NCI-H510A (cell line): ENCODE measurements at places on chromosomes 2 and 18.
A peak's percentile ranks its signal among the peaks of the same experiment; 100 is the strongest.

DNA sequence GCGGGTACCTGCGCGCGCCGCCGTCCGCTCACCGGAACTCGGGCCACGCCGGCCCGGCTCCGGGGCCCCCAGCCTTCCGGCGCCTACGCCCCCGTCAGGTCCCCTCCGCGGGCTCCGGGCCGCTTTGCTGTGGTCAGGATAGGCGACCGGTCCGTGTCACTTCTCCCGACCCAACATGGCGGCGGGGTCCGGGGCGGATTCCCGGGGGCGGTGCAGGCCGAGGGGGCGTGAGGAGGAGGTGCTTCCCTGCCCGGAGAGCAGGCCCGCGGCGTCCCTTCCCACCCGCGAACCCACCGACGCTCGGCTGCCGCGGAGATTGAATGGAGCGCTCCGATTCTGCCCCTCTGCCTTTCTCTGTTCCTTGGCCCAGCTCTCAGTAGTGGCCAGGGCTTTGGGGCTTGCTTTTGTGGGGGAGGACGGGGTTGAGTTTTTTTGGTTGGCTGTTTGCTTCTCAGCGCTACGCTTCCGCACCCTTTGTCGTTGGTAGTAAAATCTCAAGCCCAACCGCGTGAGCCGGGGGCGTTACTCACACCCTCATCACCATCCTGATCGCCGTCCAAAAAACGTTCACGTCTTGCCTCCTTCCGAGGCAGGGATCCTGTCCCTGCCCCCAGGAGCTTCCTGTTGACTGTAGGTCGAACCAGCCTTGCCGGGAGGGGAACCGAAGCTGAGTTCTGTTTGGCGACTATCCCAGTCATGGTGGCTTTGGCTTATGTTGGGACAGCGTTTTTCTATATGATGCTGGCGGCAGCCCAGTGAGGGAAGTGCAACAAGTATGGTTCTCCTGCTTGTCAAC is 532 bp upstream of the YES1 start:
- peak; percentile 81 for DNase-seq

DNA sequence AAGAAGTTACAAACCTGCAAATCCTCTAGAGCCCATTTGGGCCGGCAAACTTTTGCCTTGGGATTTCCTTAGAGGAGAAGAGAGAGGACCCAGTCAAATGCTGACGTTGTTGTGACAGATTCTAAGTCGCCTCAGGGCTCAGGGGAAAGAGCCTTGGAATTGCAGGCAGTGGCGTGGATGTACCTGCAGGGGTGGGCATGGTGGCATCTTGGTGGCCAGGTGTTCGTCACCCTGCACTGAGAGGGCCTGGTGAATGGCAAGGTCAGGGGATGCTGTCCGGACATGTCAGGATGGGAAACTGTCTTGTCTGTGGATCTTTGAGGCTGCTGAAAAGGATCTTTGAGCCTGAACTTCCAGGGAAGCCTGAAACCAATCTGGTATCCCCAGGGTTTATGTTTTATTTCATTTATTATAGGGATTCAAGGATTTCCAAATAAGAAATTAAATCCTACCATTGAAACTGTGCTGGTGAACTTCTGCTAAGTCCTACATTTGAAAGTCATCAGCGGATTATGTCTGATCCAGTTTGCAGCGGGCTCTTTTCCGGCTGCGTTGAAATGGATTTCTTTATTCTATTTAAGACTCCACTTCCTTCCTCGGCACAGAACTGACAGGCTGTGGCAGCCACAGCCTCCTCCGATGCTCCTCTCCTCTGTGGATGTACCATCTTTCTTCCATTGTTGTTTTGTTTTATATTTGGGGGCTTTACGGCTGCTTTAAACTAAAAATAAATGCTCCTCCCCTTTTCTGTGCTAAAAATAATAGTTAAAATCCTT is 207.6 kb downstream of the AGAP1 start:
- DNase-seq: no peak

- DNase-seq: no peak
These were observed 1.6 kb upstream of the RTP5 start for GRCh38 chr2:241867776-241868420.

GRCh38 chr2:177394594-177394973 is 2.0 kb downstream of the AGPS start:
- DNase-seq: no peak

- DNase-seq: no peak
These were observed 3.5 kb downstream of the RHOB start for GRCh38 chr2:20450201-20450999.

GRCh38 chr18:13565228-13565627 is 161.1 kb downstream of the FAM210A start:
- DNase-seq: no peak

GRCh38 chr2:162025121-162025911 is 48.7 kb downstream of the DPP4 start:
- no peak for DNase-seq

DNA sequence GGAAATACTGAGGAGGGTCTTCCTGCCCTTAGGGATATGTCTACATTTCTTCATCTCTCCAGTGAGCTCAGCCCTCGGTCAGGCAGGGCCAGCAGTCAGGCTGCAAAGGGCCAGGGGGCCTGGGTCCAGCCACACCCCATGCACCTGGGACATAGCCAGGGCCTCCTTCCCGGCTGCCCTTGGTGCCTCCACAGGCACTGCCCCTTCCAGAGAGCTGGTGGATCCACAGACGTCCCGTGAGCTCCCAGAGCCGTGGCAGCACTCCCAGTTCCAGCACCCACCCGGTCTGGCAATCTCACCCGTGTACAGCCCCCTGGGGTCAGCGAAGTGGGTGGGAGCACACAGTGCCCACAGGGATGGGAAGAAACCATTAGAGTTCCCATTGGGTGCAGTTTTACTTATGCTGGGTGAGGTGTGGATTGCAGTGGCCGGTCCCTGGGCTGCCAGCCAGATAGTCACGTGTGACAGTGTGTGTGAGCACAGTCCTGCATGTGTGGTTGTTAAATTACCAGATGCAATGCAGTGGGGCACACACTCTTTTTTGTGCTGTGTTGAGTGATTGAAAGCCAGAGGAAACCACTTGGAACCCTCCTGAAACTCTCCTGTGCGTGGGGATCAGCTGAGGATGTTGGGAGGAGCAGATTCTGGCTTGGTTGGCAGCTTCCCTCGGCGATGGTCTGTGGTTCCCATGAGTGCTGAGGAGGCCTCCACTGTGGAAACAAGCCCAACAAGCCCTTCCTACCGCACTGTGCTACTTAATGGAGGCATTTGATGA is 131.0 kb downstream of the SNTG2 start:
- no peak for DNase-seq

DNA sequence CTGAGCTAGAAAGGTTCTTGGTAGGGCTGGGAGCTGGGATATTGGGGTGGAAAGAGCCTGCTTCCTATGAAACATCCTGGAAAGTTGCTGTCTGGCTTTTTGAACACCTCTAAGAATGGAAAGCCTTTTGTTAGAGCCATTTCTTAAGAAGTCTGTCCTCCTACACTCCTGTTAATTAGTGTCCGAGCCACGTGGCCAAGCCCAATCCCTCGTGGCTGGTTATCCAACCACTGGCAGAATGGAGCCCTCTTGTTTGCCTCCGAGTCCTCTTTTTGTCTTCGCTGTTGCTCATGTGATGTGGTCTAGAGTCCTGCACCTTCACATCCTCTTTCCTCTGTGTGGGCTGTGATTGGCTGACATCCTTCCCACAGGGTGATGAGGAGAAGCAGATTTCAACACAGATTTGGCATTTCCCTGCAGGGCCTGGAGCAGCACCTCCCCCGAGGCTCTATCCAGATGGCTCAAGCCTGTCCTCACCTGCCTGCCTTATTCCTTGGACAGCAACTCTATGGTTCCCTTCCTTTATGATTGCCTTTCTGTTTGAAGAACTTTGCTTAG is 8.2 kb upstream of the TOGARAM2 start:
- no peak for DNase-seq

DNA sequence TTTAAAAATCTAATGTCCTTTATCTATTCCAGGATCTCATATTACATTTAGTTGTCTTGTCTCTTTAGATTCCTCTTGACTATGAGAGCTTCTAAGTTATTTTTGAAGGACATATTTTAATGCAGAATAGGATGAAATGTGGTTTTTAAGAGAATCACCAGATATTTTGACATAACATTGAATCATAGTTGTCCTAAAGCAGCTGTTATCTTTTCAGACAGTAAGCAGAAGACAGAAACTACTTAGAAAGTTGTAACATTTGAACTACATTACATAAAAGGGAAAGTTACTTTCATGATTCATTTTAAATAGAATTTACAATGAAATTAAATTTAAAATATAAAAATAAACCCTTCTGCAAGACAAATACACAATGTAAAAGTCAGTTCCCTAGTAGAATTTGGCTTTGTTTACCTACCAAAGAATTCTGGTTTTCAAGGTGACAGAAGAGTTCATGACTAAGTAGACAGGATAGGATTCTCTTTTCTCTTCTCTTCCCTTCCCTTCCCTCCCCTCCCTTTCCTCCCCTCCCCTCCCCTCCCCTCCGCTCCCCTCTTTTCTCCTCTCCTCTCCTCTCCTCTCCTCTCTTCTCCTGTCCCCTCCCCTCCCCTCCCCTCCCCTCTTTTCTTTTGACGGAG is 186.0 kb downstream of the DIS3L2 start:
- DNase-seq: no peak

- DNase-seq: no peak
These were observed 226.1 kb downstream of the MYCN start for GRCh38 chr2:16166327-16166981.

DNA sequence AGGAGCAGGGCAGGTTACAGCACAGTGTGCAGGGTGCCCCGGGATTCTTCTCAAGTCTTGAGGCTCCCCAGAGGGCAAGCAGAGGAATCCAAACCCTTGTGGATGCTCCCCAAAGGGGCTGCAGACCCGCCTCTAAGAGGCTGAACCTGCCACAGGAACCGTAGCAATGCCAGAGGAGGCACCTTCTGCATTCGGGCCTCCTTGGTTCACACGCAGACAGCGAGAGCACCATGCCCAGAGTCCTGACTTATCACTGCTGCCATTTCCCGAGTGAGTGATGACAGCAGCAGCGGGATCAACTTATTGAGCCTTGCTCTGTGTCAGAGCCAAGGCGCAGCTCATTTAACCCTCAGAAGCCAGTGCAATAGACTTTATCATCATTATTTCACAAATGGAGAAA is 203.5 kb downstream of the CTIF start:
- DNase-seq: no peak

- DNase-seq: no peak
These were observed 123.0 kb upstream of the THUMPD2 start for GRCh38 chr2:39902103-39902502.

DNA sequence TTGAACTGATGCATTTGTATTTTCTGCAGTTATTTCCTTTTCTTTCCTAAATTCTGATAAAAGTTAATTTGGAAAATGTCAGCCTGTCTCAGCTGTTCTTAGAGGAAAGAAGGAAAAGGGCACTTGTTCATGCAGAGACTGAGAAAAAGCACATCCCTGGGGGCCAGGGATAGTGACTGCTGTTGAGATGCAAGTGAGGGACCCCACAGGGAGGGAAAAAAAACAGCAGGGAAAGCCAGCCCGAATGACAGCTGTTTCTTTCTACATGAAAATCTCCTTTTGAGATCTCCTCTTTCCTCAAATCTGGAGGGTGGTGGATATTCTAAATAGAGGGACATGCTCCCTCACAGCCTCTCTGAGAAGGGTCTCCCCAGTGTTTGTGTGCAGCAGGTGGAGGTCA is 14.0 kb upstream of the MTA3 start:
- DNase-seq: no peak

GRCh38 chr18:63532471-63532870 is 9.7 kb upstream of the SERPINB12 start:
- no peak for DNase-seq

DNA sequence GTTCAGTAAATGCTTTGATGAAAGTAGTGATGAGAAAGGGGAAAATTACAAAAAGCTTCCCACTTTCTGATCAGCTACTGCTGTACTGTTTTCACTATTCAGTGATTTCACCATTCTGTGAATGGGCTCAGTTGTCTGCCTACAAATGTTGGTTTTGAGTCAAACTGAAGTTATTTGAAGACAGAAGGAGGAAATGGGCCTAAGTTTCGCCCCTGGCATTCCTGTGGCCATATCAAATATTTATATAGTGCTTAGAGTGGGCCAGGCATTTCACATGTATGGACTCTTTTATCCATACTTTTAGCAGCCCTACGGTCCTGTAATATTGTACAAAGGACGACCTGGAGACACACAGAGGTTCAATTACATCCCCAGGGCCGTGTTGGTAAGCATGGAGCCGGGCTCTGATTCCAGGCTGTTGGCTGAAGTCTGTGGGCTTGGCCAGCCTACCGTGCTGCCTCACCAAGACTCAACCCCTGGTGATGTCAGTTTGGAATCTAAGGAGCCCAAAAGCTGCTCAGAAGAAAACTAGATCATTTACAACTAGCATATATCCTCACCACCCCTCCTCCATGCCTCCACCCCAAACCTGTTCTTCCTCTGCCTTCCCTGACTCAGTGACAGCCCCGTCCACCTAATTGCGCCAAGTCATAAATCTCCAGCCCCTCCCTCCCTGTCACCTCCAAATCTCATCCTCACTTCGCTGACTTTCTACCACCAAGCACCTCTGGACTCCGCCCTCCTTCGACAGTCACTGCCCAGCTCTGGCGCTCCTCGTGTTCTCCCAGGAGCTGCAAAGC is 10.1 kb upstream of the GRHL1 start:
- peak; percentile 13 for DNase-seq

DNA sequence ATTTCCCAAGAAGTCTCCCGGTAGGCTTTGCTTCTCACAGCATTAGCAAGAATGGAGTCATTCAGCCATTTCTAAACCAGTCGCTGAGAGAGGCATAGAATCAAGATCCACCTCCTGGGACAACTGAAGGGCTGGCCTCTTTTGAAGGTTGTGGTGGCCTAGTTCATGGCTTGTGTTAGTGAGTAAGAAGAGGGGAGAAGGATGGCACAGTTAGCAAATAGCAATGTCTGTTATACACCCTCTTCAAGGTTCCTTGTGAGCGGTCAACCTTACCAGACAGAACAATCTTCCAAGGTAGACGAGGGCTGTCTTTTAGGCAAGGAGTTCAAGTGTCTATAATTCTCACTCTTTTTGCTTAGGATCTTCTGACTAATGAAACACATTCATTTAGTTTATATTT is 35.4 kb upstream of the DNAH7 start:
- no peak for DNase-seq

DNA sequence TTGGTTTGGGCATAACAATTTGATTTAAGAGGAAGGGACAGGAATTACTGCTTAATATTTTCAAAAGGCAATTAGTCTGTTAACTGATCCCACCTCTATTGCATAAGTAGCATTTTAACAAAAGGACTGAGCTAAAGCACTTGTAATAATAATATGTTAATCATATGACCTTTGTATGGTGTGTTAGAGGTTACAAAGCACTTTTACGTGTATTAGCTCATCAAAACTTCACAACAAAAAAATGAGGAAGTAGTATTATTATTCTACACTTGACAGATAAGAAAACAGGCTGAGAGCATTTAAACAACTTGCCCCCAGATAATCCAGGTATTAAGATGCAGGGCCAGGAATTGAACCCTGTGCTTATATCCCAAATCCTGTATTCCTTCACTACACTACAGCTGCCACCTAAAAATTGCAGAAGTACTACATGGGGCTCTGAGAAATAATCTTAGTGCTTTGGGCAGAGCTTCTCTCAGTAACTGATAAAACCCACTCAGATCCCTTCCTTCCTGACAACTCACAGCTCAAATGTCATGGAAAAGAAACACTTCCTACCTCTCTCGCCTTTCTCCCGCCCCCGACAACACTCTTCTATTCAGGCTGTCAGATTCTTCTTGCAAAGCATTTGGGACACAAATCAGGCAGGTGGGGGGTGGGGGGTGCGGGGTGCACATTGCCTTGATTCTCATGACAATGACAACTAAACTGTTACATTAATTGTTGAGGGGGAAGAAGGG is 20.7 kb upstream of the KCTD1 start:
- no peak for DNase-seq

- no peak for DNase-seq
These were observed 222.8 kb upstream of the CDH7 start for GRCh38 chr18:65527879-65528633.
